ENCODE measurements at places on chromosomes 11 and 22. TPM values are rescaled to one million over a fixed set of nuclear protein-coding genes. Genes with fewer than 3 reads are reported as not detected.
A peak's percentile ranks its signal among the peaks of the same experiment; 100 is the strongest.

- no peaks in the 10 kb centered on the region for H3K27me3 ChIP-seq
These were observed 11.7 kb upstream of the DNAJB13 start for GRCh38 chr11:73939096-73939495.

DNA sequence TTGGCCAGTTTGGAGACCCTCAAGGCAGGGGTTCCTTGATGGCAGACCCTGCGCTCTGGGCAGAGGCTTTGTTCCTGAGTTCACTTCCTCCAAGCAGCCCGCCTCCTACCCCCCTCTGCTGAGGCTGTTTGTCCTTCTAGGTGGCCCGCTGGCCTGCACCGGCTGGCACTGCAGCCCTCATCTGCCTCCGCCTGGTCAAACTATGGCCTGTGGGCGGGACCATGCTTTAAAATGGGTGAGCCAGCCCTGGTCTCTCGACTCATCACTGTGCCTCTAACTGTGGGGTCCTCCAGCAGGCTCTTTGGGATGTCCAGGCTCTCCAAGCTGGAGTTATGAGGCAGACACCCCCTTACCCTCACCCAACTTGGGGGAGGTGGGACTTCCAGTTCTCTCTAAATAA is 114.1 kb upstream of the SLC22A12 start:
- H3K4me1 ChIP-seq: no peaks in the 10 kb centered on the region
- H3K27ac ChIP-seq: no peak overlapping the region
- H3K36me3 ChIP-seq: no peaks in the 10 kb centered on the region
- DNase-seq: no peak

DNA sequence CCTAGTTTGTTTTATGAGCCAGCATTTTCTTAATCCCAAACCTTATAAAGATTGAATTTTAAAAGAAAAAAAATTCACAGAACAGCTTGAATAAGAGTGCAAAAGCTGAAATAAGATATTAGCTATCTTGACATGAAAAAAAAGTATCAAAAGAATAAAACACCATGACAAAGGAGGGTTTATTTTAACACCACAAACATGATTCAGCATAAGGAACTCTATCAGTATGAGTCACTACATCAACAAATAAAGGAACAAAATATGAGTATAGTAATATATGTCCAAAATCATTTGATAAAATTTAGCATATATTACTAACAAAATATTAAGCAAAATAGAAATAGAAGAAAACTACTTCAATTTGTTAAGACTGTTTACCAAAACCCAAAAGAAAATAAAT is 9.6 kb upstream of the LMO1 start:
- H3K27ac ChIP-seq: no peak overlapping the region
- H3K27me3 ChIP-seq: peaks cover 50% of the 10 kb centered on the region
- DNase-seq: no peak
- no peaks in the 10 kb centered on the region for H3K4me1 ChIP-seq
- H3K36me3 ChIP-seq: no peaks in the 10 kb centered on the region

- H3K27ac ChIP-seq: peak overlapping the region; percentile 94
- H3K36me3 ChIP-seq: peaks cover 50% of the 10 kb centered on the region
- peak overlapping the region; percentile 48 for H3K4me3 ChIP-seq
- DNase-seq: peak; percentile 25
These were observed 41.9 kb downstream of the MED15 start for GRCh38 chr22:20549232-20549841.

OVOL1 gene
- total RNA-seq: 0.16 TPM
